Liver (tissue), 10 donors: ENCODE measurements at places on chromosomes 4 and X. TPM values are rescaled to one million over a fixed set of nuclear protein-coding genes. Genes with fewer than 3 reads are reported as not detected.

GRCh38 chr4:6020613-6021012 lies 2.4 kb upstream of the C4orf50 start:
- DNase-seq: no peak
- no peaks in the 10 kb centered on the region for H3K27me3 ChIP-seq
- H3K4me3 ChIP-seq: no peak overlapping the region

GRCh38 chrX:77003956-77004355 lies 443.2 kb upstream of the FGF16 start:
- no peak for DNase-seq
- H3K27me3 ChIP-seq: no peaks in the 10 kb centered on the region
- no peaks in the 10 kb centered on the region for H3K36me3 ChIP-seq

- no peaks in the 10 kb centered on the region for H3K27me3 ChIP-seq
- no peak overlapping the region for H3K4me3 ChIP-seq
- peak overlapping the region; percentile 73 for H3K27ac ChIP-seq
- H3K4me1 ChIP-seq: peaks cover 25% of the 10 kb centered on the region
- no peak for DNase-seq
Measured at GRCh38 chrX:18885328-18886004, 98.4 kb downstream of the PHKA2 start.

- no peaks in the 10 kb centered on the region for H3K4me1 ChIP-seq
- no peaks in the 10 kb centered on the region for H3K36me3 ChIP-seq
- H3K4me3 ChIP-seq: no peak overlapping the region
Measured at GRCh38 chr4:128455480-128455879, 167.9 kb upstream of the PGRMC2 start.

- peak overlapping the region; percentile 92 for H3K4me3 ChIP-seq
- H3K4me1 ChIP-seq: peaks cover 6% of the 10 kb centered on the region
- peak overlapping the region; percentile 83 for H3K27ac ChIP-seq
- H3K27me3 ChIP-seq: no peaks in the 10 kb centered on the region
Measured at GRCh38 chr4:53378171-53378482, 686 bp downstream of the FIP1L1 start.

- H3K4me3 ChIP-seq: peak overlapping the region; percentile 66
- H3K36me3 ChIP-seq: no peaks in the 10 kb centered on the region
- H3K27me3 ChIP-seq: no peaks in the 10 kb centered on the region
- no peaks in the 10 kb centered on the region for H3K4me1 ChIP-seq
Measured at GRCh38 chrX:136766785-136767103, 14.0 kb downstream of the ARHGEF6 start.

DNA sequence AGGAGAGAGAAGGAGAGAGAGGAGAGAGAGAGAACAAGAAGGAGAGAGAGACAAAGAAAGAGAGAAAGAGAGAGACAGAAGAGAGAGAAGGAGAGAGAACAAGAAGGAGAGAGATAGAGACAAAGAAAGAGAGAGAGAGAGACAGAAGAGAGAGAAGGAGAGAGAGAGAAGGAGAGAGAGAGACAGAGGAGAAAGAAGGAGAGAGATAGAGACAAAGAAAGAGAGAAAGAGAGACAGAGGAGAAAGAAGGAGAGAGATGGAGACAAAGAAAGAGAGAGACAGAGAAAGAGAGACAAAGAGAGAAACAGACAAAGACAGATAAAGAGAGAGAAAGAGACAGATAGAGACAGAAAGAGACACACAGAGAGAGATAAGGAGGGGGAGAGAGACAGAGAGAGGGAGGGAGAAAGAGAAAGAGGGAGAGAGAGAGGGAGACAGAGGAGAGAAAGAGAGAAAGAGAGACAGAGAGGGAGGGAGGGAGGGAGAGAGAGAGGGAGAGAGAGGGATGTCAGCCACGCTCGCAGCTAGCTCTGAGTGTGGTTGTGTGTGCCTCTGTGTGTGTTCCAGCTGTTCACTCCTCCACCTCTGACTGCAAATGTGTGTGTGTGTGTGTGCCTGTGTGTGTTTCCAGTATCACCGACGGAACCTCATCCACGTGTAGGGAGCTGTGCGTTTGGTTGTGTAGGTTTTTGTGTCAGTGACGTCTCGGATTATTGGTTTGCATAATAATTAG lies 105.8 kb downstream of the CRLF2 start:
- no peaks in the 10 kb centered on the region for H3K4me1 ChIP-seq
- no peaks in the 10 kb centered on the region for H3K36me3 ChIP-seq
- DNase-seq: no peak
- no peak overlapping the region for H3K27ac ChIP-seq

DNA sequence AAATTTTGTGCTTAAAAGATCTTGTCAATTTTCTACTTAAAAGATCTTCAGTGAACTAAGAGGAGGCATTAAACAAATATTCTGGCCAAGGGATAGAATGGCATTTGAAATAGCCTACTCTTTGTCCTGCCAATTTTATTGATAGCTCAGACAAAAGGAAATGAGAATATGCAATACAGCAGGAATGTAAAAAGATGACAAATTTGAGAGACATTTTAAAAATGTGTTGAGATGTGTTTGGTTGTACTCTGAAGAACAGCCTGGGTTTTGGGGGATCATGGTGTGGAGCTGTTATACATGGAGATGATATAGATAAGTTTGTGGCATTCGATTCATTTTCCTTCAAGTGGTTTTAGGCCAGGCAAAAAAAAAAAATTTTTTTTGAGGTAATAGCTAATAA lies 11.6 kb upstream of the MAD2L1 start:
- no peak overlapping the region for H3K27ac ChIP-seq
- no peak overlapping the region for H3K4me3 ChIP-seq
- H3K27me3 ChIP-seq: no peaks in the 10 kb centered on the region
- no peak for DNase-seq
- H3K4me1 ChIP-seq: no peaks in the 10 kb centered on the region

DNA sequence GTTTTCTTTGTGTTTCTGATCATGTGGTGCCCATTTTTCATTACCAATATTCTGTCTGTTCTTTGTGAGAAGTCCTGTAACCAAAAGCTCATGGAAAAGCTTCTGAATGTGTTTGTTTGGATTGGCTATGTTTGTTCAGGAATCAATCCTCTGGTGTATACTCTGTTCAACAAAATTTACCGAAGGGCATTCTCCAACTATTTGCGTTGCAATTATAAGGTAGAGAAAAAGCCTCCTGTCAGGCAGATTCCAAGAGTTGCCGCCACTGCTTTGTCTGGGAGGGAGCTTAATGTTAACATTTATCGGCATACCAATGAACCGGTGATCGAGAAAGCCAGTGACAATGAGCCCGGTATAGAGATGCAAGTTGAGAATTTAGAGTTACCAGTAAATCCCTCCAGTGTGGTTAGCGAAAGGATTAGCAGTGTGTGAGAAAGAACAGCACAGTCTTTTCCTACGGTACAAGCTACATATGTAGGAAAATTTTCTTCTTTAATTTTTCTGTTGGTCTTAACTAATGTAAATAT lies 110.4 kb downstream of the IL13RA2 start:
- H3K27me3 ChIP-seq: no peaks in the 10 kb centered on the region
- no peaks in the 10 kb centered on the region for H3K4me1 ChIP-seq
- H3K36me3 ChIP-seq: no peaks in the 10 kb centered on the region
- H3K4me3 ChIP-seq: no peak overlapping the region

- DNase-seq: no peak
- H3K36me3 ChIP-seq: no peaks in the 10 kb centered on the region
- no peak overlapping the region for H3K27ac ChIP-seq
- no peaks in the 10 kb centered on the region for H3K4me1 ChIP-seq
- H3K27me3 ChIP-seq: no peaks in the 10 kb centered on the region
- no peak overlapping the region for H3K4me3 ChIP-seq
Measured at GRCh38 chr4:185554365-185555126, 19.2 kb upstream of the PDLIM3 start.

- no peak overlapping the region for H3K4me3 ChIP-seq
- no peaks in the 10 kb centered on the region for H3K36me3 ChIP-seq
- H3K27me3 ChIP-seq: no peaks in the 10 kb centered on the region
- H3K27ac ChIP-seq: no peak overlapping the region
Measured at GRCh38 chr4:7956934-7957656, 17.4 kb upstream of the AFAP1 start.

PNMA6F gene
- total RNA-seq: not detected

RRH gene
- 0.08 TPM for total RNA-seq
